ENCODE measurements at places on chromosomes 16 and 17.
A peak's percentile ranks its signal among the peaks of the same experiment; 100 is the strongest.

GRCh38 chr16:4663465-4663776 is 29.9 kb upstream of the NUDT16L1 start:
- no peak for DNase-seq

GRCh38 chr17:57504208-57504607 is 240.9 kb downstream of the CCDC182 start:
- DNase-seq, result no peak

DNA sequence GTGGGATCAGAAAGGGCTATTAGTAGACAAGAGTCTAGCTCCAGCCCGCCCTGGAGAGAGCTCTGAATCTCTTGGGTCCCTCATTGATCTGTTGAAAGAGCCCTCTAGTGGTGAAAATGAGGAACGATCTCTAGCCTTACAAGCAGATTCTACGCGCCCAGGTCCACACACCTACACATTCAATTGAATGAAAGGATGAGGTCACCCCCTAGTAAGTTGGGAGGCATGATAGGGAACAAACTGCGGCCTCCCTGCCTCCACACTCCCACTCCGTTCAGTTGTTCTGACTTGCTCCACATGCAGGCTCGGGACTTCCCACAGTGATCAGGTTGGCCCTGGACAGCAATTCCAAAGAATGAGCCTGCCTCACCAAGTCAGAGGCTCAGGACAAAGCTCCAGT is 2.9 kb upstream of the CACNG3 start:
- DNase-seq, result peak; percentile 25

DNA sequence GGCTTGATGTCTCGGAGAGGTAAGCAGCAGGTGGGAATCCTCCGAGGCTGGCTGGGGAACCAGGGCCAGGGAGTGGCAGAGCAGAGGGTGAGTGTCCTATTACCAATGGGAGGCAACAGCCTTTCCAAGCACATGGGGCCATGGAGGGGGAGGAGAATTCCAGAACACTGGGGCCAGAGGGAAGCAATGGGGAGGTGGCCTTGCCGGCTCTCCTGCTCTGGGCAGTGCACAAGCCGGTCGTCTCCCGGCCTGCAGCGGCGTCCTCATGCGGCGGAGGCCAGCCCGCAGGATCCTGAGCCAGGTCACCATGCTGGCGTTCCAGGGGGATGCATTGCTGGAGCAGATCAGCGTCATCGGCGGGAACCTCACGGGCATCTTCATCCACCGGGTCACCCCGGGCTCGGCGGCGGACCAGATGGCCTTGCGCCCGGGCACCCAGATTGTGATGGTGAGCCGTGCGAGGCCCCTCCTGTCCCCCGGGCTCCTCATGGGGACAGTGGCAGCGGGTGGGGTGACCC is 21.9 kb downstream of the SGSH start:
- DNase-seq, result no peak

GRCh38 chr16:87240211-87241136 is 76.7 kb downstream of the C16orf95 start:
- no peak for DNase-seq

DNA sequence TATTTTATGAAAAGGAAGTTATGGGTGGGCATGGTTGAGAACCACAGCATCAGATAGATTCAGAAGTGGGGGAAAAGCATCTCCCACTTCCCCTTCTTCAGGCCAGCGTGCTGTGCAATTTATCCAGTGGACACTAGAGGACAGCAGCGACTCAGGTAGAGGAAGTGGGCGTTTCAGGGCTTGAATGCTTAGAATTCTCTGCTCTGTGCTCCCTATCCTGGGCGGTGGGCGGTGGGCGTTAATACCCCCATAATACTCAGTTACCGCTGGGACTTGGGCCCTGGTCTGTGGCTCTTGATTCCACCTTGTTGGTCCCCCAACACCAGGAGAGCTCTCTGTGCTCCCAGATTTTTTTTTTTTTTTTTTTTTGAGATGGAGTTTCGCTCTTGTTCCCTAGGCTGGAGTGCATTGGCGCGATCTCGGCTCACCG is 3.7 kb upstream of the LYZL6 start:
- peak; percentile 38 for DNase-seq

Data from stimulated activated CD4-positive, alpha-beta T cell treated with anti-CD3 and anti-CD28 coated beads, Interleukin-2, amount 100 ng/mL, for 48 hours (primary cell).